ENCODE measurements at places on chromosomes 4 and X.

DNA sequence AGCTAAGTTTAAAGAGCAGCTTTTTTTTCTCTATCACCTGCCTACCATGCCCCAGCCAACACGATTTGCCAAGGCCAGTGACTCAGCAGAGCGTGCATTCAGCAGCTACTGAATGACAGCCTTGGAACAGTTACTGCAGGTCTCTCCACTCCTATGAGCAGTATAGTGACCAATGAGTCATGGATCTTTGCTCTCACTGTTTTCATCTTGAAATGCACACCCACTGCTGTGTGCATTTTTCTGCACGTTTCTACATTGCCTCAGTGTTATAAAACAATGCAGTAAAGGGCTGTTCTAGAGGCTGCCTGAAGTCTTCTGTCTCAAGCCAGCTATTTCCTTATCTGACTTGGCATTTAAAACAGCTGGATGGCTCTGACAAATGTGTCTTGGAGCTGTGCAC lies 66.0 kb upstream of the C4orf54 start:
- no peak for DNase-seq

- DNase-seq, result no peak
Observed at GRCh38 chr4:176864238-176864637, 71.5 kb upstream of the VEGFC start.

- DNase-seq, result no peak
Observed at GRCh38 chr4:1406394-1406980, at the start of gene NKX1-1. TSS of gene NKX1-1 (minus strand) at chr4:1406442. CDS start at chr4:1406442, 0 bp downstream.

DNA sequence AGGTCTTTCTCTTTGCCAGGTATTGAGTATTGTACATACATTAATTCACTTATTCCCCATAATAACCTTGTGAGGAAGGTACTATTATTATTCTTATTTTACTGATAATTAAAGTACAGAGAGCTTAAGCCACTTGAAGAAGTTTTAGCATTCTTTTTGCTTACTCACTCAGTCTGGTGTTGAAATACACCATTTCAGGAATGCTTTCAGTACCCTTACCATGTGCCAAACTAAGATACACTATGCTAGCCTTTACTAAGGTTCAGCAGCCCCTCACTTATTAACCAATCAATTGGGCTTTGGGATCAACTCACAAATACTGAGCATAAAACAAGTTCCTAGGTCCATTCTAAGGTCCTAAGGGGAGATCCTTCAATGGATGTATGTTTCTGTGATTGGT lies 179.0 kb upstream of the FGF13 start:
- DNase-seq, result no peak

- DNase-seq, result no peak
Observed at GRCh38 chr4:141609243-141609642, 27.1 kb upstream of the IL15 start.

- no peak for DNase-seq
Observed at GRCh38 chrX:64394059-64394873, 986 bp downstream of the MTMR8 start.

GRCh38 chrX:11600578-11600977 lies 65.1 kb downstream of the ARHGAP6 start:
- DNase-seq, result no peak

DNA sequence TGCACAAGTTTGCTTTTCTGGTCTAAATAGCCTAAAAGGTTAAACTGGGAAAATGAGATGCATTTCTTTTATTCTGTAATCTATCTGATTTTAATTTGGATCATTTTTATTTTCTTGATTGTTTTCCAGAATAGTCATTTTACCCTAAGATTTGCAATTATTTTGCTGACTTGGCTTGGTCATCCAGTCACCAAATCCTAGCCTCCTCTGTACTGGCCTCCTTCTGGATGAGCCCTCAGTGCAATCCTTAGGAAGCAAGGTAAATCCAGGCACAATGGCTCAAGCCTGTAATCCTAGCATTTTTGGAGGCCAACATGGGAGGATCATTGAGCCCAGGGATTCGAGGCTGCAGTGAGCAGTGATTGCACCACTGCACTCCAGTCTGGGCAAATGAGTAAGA lies 9.2 kb downstream of the EREG start:
- no peak for DNase-seq

DNA sequence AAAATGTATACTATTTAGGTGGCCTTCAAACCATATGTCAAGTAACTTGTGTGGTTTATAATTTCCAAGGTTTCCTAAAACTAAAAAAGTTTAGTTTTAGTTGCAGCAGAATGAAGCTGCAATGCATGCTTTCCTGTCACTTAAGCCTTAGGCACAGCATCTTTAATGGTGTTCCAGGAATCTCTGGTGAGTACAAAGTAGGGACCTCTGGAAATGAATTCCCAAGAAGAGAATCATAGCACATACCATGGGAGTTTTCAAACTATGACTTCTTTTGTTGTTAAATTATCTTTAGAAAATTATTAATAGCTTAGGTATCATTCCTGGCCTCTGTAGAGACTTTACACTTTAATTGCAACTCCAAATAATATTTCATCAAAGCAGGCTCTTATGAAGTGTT lies 1005.9 kb upstream of the PABPC4L start:
- no peak for DNase-seq

DNA sequence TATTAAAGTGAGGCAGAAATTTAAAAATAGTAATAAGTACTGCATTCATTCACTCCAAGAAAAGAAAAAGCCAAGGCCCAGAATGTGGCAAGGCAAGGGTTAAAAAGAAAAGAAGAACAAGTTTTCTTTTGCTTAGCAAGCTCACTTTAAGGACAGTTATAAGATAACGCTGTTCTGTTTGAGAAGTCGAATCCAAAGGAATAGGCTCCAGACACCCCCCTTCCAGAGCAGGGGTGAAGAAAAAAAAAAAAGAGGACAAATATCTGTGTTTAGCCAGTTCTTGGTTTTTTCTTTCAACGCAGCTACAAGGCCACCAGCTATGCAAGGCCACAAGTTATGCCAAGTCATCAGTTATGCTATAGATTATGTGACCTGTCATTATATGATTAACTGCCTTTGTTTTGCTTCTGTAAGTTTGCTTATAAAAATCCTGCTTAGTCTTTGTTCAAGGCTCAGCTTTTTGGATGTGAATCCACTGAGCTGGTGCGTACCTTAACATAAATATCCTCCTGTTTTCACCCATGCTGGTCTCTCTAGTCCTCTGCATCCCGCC lies 1.4 kb downstream of the GRK4 start:
- DNase-seq, result no peak
